Panc1 (cell line): ENCODE measurements at places on chromosomes 5 and 9. TPM values are rescaled to one million over a fixed set of nuclear protein-coding genes. Genes with fewer than 3 reads are reported as not detected.

DNA sequence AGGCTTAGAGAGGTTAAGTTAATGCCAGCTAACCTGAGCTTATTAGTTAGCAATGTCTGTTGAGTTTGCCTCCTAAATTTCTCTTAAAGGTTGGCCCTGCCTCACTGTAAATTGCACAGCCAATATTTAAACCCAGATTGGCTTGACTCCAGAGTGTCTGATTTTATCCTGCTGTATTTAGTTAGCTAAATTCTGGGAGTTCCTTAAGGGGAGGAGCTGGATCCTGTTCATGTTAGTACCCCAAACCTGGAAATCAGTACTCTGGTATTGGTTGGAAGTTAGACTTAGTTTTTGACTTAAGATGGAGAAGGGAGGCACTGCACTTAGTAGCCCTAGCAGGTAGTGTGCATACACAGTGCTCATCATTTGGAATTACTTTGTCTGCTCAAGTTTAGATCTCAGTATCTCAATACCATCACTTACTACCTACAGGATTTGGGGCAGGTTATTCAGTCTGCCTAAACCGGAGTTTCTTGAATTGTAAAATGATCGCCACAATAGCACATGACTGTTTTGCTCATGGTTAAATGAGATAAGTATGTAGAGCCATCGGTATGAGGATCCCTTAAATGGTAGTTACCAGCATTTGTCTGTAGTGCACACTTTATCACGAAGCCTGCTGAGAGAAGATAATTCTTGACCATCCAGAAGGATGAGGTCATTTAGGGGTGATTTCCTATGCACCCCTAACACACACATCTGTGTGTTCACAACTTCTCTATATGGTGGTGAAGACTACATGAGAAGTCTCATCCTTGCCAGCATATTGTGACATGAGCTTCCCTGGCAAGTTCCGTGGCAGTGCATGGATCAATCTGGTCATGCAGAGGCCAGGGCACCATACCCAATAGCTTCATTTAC, 264.8 kb upstream of the TRIM32 start:
- DNase-seq = no peak
- no peaks in the 10 kb centered on the region for H3K36me3 ChIP-seq
- no peak overlapping the region for H3K27ac ChIP-seq
- H3K27me3 ChIP-seq = no peaks in the 10 kb centered on the region
- H3K4me3 ChIP-seq = no peak overlapping the region
- no peaks in the 10 kb centered on the region for H3K4me1 ChIP-seq

IFNB1 gene
- not detected for total RNA-seq

GRCh38 chr5:95712347-95712958, 18.7 kb upstream of the RHOBTB3 start:
- peak; percentile 75 for DNase-seq
- H3K4me3 ChIP-seq = no peak overlapping the region
- H3K27me3 ChIP-seq = no peaks in the 10 kb centered on the region
- H3K36me3 ChIP-seq = no peaks in the 10 kb centered on the region
- H3K4me1 ChIP-seq = peaks cover 6% of the 10 kb centered on the region
- H3K27ac ChIP-seq = peak overlapping the region; percentile 61

SHOC1 gene
- 0.10 TPM for total RNA-seq

SPINK6 gene
- total RNA-seq = not detected

ARHGAP26 gene
- total RNA-seq = 65.5 TPM
